HFFc6 (cell line): ENCODE measurements at places on chromosomes 16 and 17. TPM values are rescaled to one million over a fixed set of nuclear protein-coding genes. Genes with fewer than 3 reads are reported as not detected.

Gene CMTM2
- not detected in 3 replicates for total RNA-seq

Gene TMEM106A
- 12.0 to 14.8 TPM (median 14.7 TPM) in 3 replicates for total RNA-seq

Gene BAIAP3
- total RNA-seq, result 0.18 to 0.50 TPM (median 0.28 TPM) in 3 replicates

Gene CNGB1
- not detected in 3 replicates for total RNA-seq

Gene GCGR
- total RNA-seq, result not detected in 3 replicates

DNA sequence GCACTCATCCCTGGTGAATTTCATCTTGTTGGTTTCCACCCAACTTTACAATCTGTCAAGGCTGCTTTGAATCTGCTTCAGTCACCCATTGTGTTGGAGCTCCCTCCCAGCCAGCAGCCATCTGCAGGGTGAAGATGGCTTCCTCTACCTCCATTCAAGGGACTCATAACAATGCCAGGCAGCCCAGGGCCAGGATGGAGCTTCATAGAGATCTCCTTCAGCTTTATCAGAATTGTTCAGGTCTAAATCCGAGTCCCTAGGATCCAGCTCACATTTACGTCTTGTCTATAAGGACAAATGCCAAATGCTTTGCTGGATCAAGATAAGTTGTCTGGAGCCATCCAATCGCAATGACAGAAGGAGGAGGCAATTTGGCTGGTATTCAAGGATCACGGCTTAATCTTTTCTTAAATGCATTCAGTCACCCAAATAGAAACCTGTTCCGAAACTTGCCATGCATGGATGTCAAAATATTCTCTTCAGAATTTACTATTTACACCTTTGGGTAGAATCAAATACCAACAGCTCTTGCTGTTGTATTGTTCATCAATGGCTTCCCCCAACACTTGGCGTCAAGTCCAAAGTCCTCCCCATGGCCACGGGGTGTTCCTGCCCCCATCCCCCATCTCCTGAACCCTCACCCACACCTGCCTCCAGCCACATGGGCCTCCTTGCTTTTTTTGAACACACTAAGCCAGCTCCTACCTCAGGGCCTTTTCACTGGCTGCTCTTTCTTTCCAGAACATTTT, 3.8 kb upstream of the FAM171A2 start:
- no peak overlapping the region for H3K4me3 ChIP-seq
- H3K27me3 ChIP-seq, result peaks cover 41% of the 10 kb centered on the region
- DNase-seq, result no peak
- no peaks in the 10 kb centered on the region for H3K36me3 ChIP-seq

GRCh38 chr16:53775821-53776431, 72.0 kb downstream of the FTO start:
- no peaks in the 10 kb centered on the region for H3K36me3 ChIP-seq
- H3K4me3 ChIP-seq, result peak overlapping the region; percentile 76
- DNase-seq, result peak; percentile 85
- peak overlapping the region; percentile 83 for H3K27ac ChIP-seq

DNA sequence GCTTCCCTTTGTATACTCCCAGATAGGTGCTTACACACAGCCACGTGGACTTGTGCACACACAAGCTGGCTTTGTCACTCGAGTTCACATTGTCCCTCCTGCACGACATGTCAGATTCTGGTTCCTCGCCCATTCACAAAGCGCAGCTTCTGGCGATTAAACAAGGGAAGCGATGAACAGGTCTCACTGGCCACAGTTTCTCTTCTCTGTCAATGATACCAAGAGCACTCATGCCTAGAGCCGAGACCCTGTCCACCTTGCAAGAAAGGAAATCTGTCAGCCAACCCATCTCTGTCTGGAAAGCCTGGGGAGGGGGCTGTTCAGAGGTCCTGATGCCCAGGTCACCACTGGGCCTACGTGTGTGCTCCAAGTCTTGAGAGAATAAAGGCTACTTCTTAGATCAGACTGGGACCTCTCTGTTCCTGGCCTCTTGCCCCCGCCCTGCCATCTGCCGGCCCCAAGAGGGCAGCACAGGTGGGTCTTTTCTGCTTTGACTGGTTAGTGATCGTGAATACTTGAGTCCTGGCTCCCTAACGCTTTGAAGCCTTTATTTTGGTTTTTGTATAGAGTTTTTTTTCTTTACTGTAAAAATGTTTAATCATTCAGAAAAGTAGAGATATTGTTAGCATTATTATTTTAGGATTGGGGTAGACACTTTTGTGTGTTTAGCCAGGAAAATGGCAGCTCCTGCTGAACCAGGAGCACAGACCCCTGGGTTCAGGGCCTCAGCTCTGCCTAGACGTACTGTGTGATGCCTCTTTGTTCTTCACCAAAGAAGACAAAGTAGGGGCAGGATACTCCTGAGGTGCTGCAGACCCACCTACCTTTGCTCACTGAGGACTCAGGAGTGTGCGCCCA, 104.7 kb downstream of the MRM1 start:
- no peak overlapping the region for H3K27ac ChIP-seq
- H3K27me3 ChIP-seq, result peaks cover 15% of the 10 kb centered on the region
- DNase-seq, result peak; percentile 20
- no peaks in the 10 kb centered on the region for H3K4me1 ChIP-seq
- no peak overlapping the region for H3K4me3 ChIP-seq
- no peaks in the 10 kb centered on the region for H3K36me3 ChIP-seq

- no peak overlapping the region for H3K4me3 ChIP-seq
- H3K27me3 ChIP-seq, result no peaks in the 10 kb centered on the region; the same call in 1 of the 2 replicates
- peaks cover 12% of the 10 kb centered on the region for H3K36me3 ChIP-seq
- no peak overlapping the region for H3K27ac ChIP-seq
- peaks cover 6% of the 10 kb centered on the region for H3K4me1 ChIP-seq
Measured at GRCh38 chr17:5226940-5227878, 7.5 kb downstream of the SCIMP start.

GRCh38 chr17:58327363-58328194, 1.0 kb downstream of the TSPOAP1 start:
- H3K36me3 ChIP-seq, result no peaks in the 10 kb centered on the region
- no peak for DNase-seq
- H3K27me3 ChIP-seq, result peaks cover 16% of the 10 kb centered on the region
- no peak overlapping the region for H3K4me3 ChIP-seq

DNA sequence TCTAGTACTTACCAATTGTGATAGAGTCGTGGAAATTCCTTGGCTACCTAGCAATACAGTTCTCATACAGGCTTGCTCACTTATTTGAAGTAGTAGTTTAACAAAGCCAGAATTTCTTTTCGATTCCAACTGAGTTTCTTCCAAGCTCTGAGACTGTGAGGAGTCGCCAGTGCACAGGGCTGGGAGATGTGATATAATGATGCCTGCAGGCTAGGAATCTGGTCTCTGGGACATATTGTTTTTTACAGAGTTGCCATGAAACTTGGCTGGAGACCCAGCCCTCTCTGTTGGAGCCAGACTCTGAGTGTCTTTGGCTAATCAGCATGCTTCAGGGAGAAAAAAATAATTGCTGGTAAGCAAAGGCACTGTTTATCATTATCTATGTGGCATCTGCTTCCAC, 698.8 kb upstream of the GOT2 start:
- no peaks in the 10 kb centered on the region for H3K27me3 ChIP-seq
- no peak overlapping the region for H3K27ac ChIP-seq
- DNase-seq, result no peak
- no peak overlapping the region for H3K4me3 ChIP-seq
- peaks cover 25% of the 10 kb centered on the region for H3K4me1 ChIP-seq
- no peaks in the 10 kb centered on the region for H3K36me3 ChIP-seq

GRCh38 chr17:9004132-9004960, 17.0 kb upstream of the NTN1 start:
- H3K36me3 ChIP-seq, result 0 out of 2 replicates have a peak, but pooled peaks cover 3% of the 10 kb centered on the region
- peaks cover 8% of the 10 kb centered on the region; the same call in 1 of the 2 replicates for H3K27me3 ChIP-seq
- H3K4me3 ChIP-seq, result no peak overlapping the region
- H3K27ac ChIP-seq, result no peak overlapping the region

GRCh38 chr17:16941072-16942036, 30.6 kb downstream of the TNFRSF13B start:
- H3K27ac ChIP-seq, result no peak overlapping the region
- DNase-seq, result no peak
- no peak overlapping the region for H3K4me3 ChIP-seq
- peaks cover 20% of the 10 kb centered on the region for H3K4me1 ChIP-seq

- DNase-seq, result no peak
- no peak overlapping the region for H3K4me3 ChIP-seq
- peaks cover 53% of the 10 kb centered on the region for H3K4me1 ChIP-seq
- H3K36me3 ChIP-seq, result peaks cover 3% of the 10 kb centered on the region; the same call in 1 of the 2 replicates
- H3K27me3 ChIP-seq, result no peaks in the 10 kb centered on the region
- no peak overlapping the region for H3K27ac ChIP-seq
Measured at GRCh38 chr16:84508502-84508901, 4.0 kb upstream of the MEAK7 start.
